ENCODE measurements at places on chromosomes 12 and 14.

GRCh38 chr12:49784756-49785409 lies 43.3 kb downstream of the NCKAP5L start:
- no peak for DNase-seq

DNA sequence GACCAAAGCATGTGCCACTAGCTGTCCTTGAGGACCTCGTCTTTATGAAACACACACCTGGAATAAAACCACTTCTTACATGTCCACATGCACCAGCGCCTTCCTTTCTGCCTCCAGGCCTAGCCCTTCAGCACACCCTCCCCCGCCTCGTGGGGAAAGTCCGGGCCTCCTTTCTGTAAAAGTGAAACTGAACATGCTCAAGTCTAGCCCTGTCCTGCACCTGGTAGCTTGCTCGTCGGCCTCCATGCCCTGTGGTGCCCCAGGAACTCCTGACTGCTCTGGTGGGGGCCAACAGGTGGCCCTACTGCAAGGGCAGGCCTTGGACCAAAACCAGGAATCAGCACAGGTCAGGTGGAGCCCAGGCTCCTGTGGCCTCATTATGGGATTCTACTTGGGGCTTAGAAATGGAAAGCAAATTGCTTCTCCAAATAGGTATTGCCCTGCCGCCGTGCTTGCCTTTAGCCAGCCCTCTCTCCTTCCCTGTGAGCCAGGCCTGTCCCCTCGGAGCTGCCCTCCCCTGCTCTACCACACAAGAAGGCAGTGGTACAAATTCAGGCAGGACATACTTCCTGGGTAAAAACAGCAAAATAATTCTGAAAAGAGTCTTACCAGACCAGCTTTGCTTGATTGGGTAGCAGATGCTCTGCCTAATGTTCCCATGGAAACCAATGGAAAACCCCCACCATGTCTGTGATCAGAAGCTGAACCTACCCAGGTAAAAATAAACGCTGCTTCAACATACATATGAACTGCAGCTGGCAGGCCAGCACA lies 43.5 kb downstream of the ERH start:
- DNase-seq = no peak

GRCh38 chr14:25086821-25087396 lies 37.0 kb upstream of the STXBP6 start:
- DNase-seq = peak; percentile 65

- no peak for DNase-seq
Measured at GRCh38 chr14:24056800-24057184, 5.0 kb downstream of the CARMIL3 start.

- DNase-seq = no peak
Measured at GRCh38 chr12:6548556-6548955, 7.3 kb downstream of the IFFO1 start.

DNA sequence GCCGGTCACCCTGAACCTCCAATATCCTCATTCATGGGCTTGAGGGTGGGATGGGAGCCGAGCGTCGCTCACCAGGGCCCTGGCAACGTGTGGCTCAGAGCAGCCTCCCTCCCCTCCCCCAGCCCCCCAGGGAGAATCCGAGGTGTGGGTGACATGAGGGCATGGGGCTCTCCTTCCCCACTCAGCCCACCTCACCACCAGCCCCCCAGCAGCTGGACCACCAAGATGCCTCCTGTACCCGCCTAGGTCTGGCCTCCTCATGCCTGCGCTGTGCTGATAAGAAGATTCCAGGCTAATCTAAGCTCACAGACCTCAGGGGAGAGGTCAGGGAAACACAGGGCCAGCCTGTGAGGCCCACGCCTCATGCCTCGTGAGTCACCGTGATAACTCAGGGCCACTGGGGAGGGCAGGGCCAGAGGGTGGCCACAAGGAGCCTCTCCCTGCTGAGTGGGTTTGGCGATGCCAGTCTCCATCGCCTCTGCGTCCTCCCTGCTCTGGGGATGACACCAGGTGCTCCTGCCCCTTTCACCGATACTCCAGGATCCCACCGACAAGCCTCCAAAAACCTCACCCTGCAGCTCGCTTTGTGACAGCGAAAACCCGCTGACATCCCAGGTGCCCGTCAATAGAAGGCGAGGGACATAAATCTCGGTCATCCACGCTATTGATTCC lies 56.9 kb downstream of the TESC start:
- no peak for DNase-seq

- no peak for DNase-seq
Measured at GRCh38 chr12:125455556-125455955, 390.3 kb downstream of the AACS start.

DNA sequence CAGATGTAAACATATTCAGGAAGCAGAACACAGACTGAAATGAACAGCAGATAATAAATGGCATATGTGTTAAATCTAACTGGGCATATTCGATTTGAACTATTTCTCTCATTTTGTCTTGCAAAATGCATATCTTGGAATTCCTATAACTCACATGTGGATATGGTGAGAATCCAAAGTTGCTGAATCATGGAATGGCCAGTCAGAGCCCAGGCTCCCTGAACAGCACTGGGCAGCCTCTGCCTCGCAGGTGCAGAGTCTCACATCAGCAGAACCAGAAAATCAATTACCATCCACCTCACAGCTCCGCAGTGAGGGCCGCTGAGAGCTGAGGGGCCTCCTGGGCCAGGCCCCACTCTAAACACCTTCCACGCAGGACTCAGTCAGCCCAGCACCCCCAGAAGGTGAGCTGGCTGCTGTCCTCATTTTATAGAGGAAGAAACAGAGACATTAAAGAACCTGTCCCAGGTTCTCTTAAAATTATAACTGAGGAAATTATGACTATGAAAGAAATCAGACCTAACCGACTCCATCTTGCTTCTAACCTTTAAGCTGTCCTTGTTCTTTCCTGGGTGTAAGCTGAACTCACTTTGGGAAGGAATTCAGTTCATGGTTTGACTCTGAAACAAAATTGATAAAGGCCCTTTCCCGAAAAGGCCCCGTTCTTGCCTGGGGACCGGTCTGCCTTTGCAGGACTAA lies 269.1 kb upstream of the SFSWAP start:
- DNase-seq = no peak

- no peak for DNase-seq
Measured at GRCh38 chr12:10965476-10965875, 21.2 kb downstream of the TAS2R50 start.

DNA sequence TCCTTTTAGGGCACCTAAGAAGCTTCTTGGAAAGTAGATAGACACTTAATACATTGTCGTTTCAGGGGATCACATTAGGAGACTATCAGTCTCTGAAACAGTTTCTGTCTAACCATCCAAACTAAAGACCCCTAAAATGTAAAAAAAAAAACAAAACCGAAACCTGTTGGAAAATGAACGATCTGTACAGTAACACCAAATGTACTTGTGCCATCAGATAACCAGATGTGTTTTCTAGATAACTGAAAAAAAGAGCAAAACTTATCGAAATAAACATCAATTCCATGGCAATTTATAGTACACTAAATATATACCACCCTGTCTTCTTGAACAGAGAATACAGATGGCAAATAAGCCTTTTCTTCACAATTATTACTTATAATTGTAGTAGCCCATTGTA lies 2.1 kb downstream of the LDHB start:
- no peak for DNase-seq

DNA sequence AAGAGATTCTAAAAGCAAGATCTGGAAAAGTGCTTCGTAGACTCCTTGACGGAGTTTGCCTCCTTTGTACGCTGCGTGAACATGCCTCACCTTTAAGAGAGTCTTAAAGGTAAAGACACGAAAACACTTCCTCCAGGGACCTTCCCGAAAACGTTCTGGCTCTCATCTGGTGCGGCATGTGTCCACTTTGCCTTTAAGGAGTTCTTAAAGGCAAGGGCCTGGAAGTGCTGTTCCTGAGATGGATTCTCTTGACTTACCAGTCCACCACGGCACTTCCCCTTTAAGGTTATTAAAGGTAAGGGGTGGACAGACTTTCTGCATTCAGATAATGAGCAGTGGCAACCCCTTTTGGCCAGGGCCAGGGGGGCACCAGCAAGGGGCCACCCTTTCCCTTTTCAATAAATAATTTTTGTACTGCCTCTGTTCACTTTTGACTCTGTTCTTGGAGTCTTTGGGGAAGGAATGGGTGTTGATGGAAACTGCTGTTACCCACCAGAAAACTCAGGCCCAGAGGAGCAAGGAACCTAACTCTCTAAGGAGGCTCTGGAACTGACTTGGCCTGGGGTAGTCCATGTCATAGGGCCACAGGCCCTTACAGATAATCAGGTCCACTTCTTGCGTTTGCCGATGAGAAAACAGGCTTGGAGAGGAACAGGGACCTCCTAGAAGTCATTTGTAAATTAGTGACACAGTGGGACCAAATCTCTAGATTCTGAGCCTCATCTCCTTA lies 4.4 kb downstream of the REM2 start:
- peak; percentile 20 for DNase-seq

GRCh38 chr14:65062096-65063075 lies 39.9 kb downstream of the MAX start:
- DNase-seq = no peak

GRCh38 chr14:42719391-42719790 lies 1112.7 kb downstream of the LRFN5 start:
- DNase-seq = no peak

DNA sequence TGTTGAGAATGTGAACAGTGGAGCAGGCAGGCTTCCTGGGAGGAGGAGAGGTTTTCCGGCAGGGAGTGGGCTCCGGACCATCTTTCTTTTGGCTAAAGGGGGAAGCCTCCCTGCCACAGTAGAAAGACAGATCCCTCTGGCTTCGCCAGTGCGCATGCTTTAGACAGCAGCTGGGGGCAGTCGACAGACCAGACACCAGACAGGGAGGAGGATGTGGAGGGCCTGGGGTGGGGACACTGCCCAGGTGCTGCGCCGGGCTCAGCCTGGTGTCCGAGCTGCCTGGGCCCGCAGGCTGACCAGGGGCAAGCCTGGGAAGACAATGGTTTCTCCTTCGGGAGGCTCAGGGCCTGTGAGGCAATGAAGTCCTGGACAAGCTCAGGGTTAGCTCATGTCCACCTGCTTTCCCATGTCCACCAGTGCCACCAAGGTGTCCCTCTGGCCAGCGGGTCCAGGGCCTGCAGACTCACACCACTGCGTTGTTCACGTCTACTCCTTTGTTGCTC lies 67.3 kb downstream of the PRIMA1 start:
- no peak for DNase-seq

DNA sequence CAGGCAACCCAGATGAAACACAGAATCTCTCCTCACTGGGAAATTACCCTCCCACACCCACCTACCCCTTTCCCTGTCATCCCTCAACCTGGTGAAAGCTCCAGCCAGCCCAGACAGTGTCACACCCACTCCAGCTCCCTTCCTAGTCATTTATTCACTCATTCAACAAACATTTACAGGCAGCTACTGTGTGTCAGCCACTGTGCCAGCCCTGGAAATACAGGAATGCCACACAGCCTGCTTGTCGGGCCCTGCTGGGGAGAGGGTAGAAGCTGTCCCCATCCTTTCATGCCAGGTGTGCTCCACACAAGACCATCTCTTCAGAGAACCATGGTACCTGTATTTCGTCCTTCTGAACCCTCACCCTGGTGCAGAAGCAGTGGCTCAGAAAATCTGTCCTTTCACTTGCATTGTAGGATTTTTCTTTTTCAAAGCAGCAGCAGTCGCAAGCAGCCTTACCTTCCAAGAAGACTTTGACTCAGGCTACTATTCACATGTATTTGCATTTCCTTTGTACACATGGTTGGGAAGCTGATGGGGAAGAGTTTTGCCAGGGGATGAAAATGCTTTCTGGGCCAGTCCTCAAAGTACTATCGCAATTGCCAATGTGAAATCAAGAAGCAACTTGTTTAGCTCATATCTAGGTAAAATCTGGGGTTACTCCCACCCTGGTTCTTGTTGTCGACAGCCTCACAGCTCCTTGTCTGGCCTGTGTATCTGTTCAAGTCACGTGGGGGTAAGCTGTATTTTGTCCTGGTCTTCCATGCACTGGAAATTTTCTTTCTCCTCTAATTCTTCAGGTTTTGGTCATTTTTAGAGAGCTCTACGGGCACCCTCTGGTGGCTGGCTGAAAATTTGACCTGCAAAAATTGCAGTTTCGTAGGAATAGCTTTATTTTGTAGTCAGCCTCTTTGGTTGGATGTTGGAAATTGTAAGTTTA lies 147.4 kb upstream of the EGLN3 start:
- DNase-seq = no peak

DNA sequence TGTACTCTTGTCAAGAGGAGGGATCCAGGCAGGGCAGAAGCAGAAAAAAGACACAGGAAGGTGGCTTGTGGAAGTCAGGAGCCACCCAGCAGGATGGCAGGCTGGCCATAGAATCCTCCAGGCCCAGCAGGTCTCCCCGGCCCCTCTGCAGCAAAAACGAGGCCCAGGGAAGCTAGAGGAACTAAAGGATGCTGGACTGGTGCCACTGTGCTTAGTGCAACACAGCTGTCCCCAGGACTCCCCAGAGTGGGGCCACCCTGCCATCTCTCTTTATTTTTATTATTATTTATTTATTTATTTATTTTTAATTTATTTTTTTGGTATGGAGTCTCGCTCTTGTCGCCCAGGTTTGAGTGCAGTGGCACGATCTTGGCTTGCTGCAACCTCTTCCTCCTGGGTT lies 54.1 kb downstream of the PITPNM2 start:
- no peak for DNase-seq

- DNase-seq = no peak
Measured at GRCh38 chr12:111368291-111368787, 556 bp downstream of the PHETA1 start.

DNA sequence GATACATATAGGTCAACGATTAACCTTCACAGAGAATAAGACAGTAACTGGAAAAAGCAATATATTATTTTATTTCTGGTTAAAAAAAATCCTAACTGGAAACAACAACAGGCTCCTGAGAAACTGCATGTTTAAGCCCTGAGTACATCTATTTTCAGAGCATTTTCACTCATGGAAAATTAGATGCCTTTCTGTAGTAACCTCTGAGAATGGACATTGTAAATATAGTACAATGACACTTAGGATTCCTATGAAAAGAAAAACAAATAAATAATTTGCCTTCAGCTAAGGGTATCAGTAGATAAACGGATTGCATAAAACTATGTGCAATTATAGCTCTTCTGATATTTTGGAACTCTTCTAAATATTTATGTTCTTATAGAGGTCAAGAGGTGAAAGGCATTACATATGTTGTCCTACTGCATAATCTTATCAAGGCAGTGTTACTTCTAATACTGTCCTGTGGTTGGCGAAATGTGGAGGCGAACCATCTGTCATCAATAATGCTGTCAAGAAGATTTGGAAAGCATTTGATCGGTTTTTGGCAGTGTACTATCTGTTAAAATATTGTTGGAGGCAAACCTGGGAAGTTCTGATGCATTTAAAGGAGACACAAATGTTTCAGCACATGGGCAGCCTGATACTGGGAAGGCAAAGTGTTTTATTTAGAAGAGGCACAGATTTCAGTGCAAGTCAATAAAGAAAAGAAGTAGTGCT lies 381.8 kb downstream of the BTG1 start:
- DNase-seq = no peak

- no peak for DNase-seq
Measured at GRCh38 chr14:58639198-58639565, 1.4 kb downstream of the DACT1 start.

DNA sequence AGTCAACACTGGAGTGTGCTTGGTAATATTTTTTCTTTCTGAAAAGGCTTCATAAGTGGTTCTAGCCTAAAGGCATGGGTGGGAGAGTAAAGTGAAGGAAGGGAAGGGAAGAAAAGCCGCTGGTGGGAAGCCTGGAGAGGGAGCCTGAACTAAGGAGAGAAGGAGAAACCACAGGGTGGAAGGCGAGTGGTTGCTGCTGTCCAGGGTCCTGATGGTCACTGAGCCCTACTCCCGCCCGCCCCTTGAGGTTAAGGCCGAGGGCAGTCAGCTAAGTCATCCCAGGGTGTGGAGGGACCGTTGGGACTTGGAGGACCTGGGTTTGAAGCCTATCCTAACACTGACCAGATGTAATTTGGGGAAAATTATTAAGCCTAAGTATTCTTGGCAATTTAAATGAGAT lies 189.1 kb downstream of the PIWIL1 start:
- DNase-seq = no peak
